ENCODE measurements at places on chromosomes 1 and 21. TPM values are rescaled to one million over a fixed set of nuclear protein-coding genes. Genes with fewer than 3 reads are reported as not detected.

The WNT3A gene
- not detected for total RNA-seq

The DAB1 gene
- not detected for total RNA-seq

DNA sequence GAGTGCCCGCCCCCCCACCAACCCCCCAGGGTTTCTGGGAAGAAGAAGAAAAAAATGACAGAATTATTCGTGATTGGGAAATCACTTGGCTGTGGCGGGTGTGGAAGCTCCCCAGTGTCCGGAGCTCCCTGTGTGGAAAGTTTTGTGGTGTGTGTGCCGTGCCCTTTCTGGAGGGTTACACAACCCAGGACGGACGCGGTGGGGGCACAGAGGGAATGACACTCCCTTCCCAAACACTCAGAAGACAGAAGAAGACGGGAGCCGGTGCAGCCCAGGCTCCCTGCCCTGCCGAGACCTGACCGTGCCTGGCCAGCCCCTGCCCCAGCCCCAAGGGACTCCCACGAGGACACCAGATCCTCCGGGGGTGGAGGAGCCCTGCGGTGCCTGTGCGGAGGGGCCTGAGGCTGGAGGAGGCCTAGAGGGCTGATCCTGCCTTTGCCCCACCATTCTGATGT, 33.0 kb upstream of the ADARB1 start:
- peak overlapping the region; percentile 72 for H3K27ac ChIP-seq
- peaks cover 23% of the 10 kb centered on the region for H3K4me1 ChIP-seq
- H3K36me3 ChIP-seq = no peaks in the 10 kb centered on the region

GRCh38 chr1:245879091-245879490, 628.0 kb downstream of the SMYD3 start:
- H3K27ac ChIP-seq = no peak overlapping the region
- no peak overlapping the region for H3K4me3 ChIP-seq
- H3K27me3 ChIP-seq = no peaks in the 10 kb centered on the region
- no peaks in the 10 kb centered on the region for H3K36me3 ChIP-seq

- no peak for DNase-seq
- no peaks in the 10 kb centered on the region for H3K36me3 ChIP-seq
These were observed 69.4 kb downstream of the CDC7 start for GRCh38 chr1:91570120-91570448.

GRCh38 chr1:89454845-89455521, 69.6 kb upstream of the LRRC8B start:
- peak; percentile 69 for DNase-seq
- H3K27ac ChIP-seq = no peak overlapping the region
- no peaks in the 10 kb centered on the region for H3K36me3 ChIP-seq
- H3K27me3 ChIP-seq = no peaks in the 10 kb centered on the region
- H3K4me1 ChIP-seq = 0 out of 2 replicates have a peak, but pooled peaks cover 6% of the 10 kb centered on the region

- H3K36me3 ChIP-seq = no peaks in the 10 kb centered on the region
- no peak for DNase-seq
- H3K4me1 ChIP-seq = peaks cover 80% of the 10 kb centered on the region
- no peaks in the 10 kb centered on the region for H3K27me3 ChIP-seq
- no peak overlapping the region for H3K4me3 ChIP-seq
- peak overlapping the region; percentile 33 for H3K27ac ChIP-seq
These were observed 20.1 kb downstream of the GALNT2 start for GRCh38 chr1:230087028-230087716.

All from GM23248 (cell line).